ENCODE measurements at places on chromosomes 3 and 15.

DNA sequence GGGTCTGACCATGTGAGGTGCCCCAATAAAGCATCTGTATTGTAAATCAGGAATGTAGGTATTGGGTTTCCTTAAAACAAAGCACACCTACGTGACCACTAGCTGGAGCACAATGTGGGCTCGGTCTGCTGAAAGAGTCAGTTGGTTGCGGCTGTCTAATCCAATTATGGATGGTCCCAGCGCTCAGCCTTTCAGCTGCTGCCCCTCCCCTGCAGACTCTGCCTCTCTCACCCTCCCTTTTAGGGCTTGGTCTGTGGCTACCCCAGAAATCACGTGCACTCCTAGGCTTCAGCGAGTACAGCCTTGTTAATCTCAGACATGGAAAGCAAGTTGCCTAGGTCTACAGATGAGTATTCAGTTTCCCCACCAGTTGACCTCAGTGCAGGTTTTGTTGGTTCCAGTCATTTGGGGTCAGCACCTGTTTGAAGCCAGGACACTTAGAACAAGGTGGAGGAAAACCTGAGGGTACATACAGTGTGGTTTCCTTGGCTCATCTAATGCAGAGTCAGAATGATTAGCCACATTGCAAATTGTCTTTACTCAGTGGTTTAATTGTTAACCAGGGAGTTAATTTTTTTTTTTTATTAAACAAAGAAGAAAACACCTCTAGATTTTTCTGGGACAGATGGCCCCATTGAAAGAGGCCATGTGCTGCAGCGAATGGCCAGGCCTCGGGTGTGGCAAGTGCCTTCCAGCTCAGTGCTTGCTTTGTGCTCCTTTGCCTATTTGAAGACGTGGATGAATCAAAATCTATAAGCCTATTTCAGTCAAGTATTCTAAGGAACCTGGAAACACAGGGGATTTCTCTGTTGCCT, 137.7 kb downstream of the IGF1R start:
- DNase-seq, result no peak

GRCh38 chr3:128569756-128570155, 76.8 kb upstream of the GATA2 start:
- no peak for DNase-seq

- no peak for DNase-seq
Measured at GRCh38 chr3:157447026-157447694, 10.5 kb downstream of the PTX3 start.

GRCh38 chr3:82085356-82085755, 323.9 kb upstream of the GBE1 start:
- no peak for DNase-seq

DNA sequence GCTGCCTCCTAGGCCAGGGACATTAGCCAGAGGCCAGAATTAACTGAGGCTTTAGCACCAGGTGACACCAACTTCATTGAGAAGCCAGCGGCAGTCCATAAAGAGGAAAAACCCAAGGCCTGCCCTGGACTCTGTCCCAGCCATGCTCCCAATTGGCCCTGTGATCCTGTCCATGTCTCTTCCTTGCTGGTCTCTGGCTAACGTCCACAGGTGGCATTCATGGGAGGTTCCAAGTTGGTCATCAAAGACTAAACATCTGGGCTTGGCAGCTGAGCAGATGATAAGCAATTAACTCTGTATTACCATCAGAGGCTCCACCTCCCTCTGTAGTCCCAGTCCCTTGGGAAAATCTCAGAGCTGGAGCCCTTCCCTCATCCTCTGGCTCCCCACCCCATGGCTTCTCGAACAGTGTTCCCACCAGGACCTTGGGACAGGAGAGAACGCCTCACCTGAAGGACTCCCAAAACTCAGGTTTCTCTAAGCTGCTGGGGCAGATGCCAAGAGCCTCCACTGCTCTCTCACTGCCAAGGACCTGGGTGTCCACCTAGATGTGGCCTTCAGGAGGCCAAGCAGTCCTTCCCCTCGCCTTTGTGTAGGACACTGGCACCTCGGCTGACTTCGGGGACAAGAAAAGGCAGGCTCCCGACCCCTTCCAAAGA, 40.4 kb downstream of the GOLGA6A start:
- DNase-seq, result no peak

GRCh38 chr3:160754371-160754854, 1.6 kb upstream of the PPM1L start:
- DNase-seq, result no peak

DNA sequence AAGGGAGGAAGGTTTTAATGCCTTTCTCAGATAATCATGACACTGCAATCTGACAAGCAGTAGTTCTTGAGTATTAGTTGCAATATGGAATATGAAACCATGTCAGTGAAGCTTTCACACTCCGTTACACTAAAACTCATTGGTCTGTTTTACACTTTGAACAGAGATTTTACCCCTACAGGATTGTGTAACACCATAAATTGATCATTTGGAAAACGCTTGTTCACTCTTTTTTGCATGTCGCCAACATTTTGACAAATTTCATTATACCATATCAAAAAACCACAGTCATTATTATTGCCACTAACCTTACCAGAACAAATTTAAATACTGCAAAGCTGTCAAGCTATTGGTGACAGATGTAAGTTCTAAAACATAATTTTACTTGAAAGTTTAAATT, 404.8 kb upstream of the THBS1 start:
- DNase-seq, result no peak

- DNase-seq, result no peak
Measured at GRCh38 chr3:74393426-74393825, 221.0 kb downstream of the CNTN3 start.

- no peak for DNase-seq
Measured at GRCh38 chr3:61828880-61829721, 267.7 kb downstream of the PTPRG start.

DNA sequence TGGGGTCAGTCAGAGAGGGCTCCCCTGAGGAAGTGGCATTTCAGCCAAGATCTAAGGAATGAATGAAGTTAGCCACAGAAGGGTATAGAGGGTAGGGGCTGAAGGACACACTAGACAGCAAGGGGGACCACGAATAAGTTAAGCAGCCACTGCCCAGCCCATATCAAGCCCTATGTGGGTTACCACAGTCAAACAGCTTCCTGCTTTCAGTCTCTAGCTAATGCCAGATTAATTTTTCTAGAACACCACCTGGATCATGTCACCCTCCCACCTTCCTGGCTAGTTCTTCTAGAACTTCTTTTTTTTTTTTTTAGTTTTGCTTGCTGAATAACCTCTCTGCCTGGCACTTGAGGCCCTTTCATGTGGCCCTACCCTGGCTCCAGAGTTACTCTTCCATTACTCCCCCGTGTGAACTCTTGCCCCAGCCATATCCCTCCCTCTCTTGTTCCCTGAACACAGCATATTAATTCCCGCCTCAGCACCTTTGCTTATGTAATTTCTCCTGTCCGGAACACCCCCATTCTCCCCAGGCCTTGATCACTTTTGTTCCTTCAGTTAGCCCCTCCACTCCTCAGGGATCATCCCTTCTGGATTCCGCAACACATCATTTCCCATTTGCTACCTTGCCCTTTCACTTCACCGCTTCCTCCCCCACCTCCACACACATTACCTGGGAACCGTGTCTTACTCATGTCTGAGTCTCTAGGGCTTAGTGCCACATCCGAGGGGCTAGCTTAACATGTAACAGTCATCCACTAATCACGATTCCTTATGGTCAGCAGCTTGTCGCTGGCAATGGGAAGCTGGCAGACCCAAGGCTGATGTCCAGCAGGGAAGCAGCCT, 20.6 kb upstream of the BNC1 start:
- DNase-seq, result no peak

- DNase-seq, result no peak
Measured at GRCh38 chr3:48851407-48851806, 3.7 kb upstream of the PRKAR2A start.

- DNase-seq, result no peak
Measured at GRCh38 chr3:135629701-135630408, 335.7 kb upstream of the PPP2R3A start.

- no peak for DNase-seq
Measured at GRCh38 chr15:52069559-52069958, 43.0 kb downstream of the BCL2L10 start.

GRCh38 chr3:151863611-151864010, 9.8 kb upstream of the SUCNR1 start:
- no peak for DNase-seq

GRCh38 chr15:28942571-28942970, 56.8 kb downstream of the APBA2 start:
- DNase-seq, result no peak

DNA sequence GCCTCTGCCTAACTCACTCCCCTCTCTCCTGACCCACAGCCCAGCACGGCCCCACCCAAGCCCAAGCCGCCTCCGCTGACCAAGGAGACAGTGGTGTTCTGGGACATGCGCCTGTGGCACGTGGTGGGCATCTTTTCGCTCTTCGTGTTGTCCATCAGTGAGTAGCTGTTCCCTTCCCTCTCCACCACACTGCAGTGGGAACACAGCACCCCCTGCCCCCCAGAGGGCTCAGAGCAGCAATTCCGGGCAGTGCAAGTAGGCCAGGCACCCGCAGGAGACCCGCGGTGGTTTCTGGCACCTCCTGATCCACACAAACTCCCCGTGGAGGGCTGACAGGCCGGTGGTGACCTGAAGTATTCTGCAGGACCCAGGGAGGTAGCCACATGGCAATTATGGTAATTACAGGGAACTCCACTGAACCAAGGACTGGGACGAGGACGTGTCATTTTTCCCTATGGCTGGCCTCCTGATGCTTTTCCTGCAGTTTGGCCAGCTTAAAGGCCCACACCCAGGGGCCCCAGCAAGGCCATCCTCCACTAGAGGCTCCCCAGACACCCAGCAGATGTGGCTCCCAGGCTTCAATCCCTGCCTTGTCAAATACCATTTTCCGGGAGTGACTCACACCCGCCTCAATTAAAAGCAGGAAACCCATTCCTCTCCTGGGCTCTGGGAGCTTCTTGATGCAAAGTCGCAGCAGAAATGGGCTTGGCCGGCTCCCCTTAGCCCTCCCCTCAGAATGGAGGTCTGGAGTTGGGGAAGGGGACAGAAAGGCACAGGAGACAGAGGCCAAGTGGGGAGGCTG, 4.8 kb downstream of the TMIE start:
- no peak for DNase-seq

DNA sequence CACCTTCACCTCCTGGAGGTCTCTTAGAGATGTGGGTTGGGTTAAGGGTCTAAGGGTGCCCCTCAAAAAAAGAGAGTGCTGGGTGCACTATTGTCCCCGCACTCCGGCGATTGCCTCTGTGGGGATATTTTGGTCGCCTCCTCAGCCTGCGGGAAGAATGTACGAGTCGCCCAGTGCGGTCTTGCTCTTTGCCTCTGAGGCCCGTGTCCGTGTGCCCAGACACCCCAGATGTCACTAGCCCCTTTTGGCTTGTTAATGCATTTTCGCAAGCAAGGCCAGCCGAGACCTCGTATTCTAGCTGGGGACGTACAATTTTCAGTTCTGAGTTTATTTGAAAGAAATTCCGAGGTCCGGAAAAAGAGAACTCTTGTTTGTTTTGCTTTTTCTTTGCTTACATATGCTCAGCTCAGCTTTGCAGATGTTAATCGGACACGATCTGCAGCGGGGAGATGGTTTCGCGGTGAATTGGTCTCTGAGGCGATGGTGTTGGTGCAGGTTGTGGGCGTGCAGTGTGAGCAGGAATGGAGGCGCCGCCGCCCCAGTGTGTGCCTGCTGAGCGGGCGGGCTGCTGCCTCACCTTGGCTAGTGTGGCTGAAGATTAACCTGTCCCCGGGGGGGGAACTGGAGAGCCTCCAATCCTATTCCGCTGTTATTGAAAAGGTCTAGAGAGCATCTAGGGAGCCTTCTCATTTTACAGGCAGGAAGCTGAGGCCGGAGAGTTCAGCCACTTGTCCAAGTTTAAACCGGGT, 1.4 kb downstream of the ST6GAL1 start:
- peak; percentile 43 for DNase-seq

GRCh38 chr3:175200391-175201095, 341.4 kb downstream of the NAALADL2 start:
- DNase-seq, result no peak

DNA sequence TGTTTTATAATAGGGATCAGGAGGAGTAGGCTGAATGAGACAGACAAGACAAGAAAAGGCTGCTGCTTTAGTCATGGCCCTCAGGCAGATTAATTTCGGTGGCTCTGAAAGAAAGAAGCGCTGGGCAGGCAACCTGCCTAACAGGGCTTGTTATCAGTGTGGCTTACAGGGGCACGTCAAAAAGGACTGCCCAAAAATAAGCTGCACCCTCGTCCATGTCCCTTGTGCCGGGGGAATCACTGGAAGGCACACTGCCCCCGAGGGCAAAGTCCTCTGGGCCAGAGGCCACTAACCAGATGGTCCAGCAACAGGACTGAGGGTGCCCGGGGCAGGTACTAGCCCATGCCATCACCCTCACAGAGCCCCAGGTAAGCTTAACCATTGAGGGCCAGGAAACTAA, 188.5 kb downstream of the IGSF11 start:
- DNase-seq, result no peak

- no peak for DNase-seq
Measured at GRCh38 chr3:187072511-187072910, 66.8 kb downstream of the RPL39L start.

Measured in stimulated activated CD8-positive, alpha-beta memory T cell treated with anti-CD3 and anti-CD28 coated beads, Interleukin-2, amount 100 ng/mL, for 1 hour (primary cell).